Frontal cortex (tissue), 4 donors: ENCODE measurements at places on chromosomes 1 and 21. TPM values are rescaled to one million over a fixed set of nuclear protein-coding genes. Genes with fewer than 3 reads are reported as not detected.

The RSPO1 gene
- not detected for total RNA-seq

The CELA3B gene
- not detected for total RNA-seq

The C4BPA gene
- total RNA-seq = not detected

The PAQR6 gene
- total RNA-seq = 7.7 TPM

The MAB21L3 gene
- total RNA-seq = under 0.01 TPM

DNA sequence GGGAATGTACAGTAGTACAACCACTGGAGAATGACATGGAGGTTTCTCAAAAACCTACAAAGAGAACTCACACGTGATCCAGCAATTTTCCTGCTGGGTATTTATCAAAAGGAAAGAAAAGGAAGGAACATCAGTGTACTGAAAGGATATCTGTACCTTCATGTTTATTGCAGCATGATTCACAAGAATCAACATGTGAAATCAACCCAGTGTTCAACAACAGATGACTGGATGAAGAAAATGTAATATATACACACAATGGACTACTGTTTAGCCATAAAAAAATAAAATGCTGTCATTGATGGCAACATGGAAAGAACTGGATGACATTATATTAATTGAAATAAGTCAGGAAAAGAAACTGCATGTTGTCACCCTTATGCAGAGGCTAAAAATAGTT, 19.0 kb upstream of the CYP4A11 start:
- DNase-seq = no peak

GRCh38 chr21:35528116-35529042, 479.3 kb upstream of the RUNX1 start:
- no peak for DNase-seq

GRCh38 chr1:50705041-50705440, 255.0 kb downstream of the FAF1 start:
- DNase-seq = no peak

- DNase-seq = no peak
These were observed 58.8 kb upstream of the PRDX6 start for GRCh38 chr1:173418107-173418985.

GRCh38 chr1:248114890-248115289, 19.9 kb downstream of the OR2L13 start:
- DNase-seq = no peak
